ENCODE measurements at places on chromosomes 7 and 10. TPM values are rescaled to one million over a fixed set of nuclear protein-coding genes. Genes with fewer than 3 reads are reported as not detected.

- no peaks in the 10 kb centered on the region for H3K36me3 ChIP-seq
- DNase-seq, result no peak
- H3K4me1 ChIP-seq, result no peaks in the 10 kb centered on the region
- H3K27me3 ChIP-seq, result peaks cover 69% of the 10 kb centered on the region
Measured at GRCh38 chr7:3552499-3552898, 251.4 kb downstream of the SDK1 start.

- H3K27me3 ChIP-seq, result no peaks in the 10 kb centered on the region
- no peak overlapping the region for H3K27ac ChIP-seq
- H3K4me1 ChIP-seq, result no peaks in the 10 kb centered on the region
- no peak for DNase-seq
Measured at GRCh38 chr7:128084896-128085608, 53.8 kb upstream of the LRRC4 start.

GRCh38 chr10:79898597-79899325 is 50.1 kb downstream of the SFTPD start:
- no peak overlapping the region for H3K4me3 ChIP-seq
- H3K27me3 ChIP-seq, result peaks cover 35% of the 10 kb centered on the region
- H3K36me3 ChIP-seq, result no peaks in the 10 kb centered on the region
- H3K4me1 ChIP-seq, result peaks cover 4% of the 10 kb centered on the region
- DNase-seq, result no peak

GRCh38 chr10:78969719-78970118 is 99.0 kb upstream of the ZMIZ1 start:
- peaks cover 13% of the 10 kb centered on the region for H3K4me1 ChIP-seq
- H3K4me3 ChIP-seq, result no peak overlapping the region
- H3K27ac ChIP-seq, result no peak overlapping the region
- no peaks in the 10 kb centered on the region for H3K27me3 ChIP-seq
- H3K36me3 ChIP-seq, result no peaks in the 10 kb centered on the region
- DNase-seq, result no peak

Gene ZNF783
- total RNA-seq, result 14.0 TPM

DNA sequence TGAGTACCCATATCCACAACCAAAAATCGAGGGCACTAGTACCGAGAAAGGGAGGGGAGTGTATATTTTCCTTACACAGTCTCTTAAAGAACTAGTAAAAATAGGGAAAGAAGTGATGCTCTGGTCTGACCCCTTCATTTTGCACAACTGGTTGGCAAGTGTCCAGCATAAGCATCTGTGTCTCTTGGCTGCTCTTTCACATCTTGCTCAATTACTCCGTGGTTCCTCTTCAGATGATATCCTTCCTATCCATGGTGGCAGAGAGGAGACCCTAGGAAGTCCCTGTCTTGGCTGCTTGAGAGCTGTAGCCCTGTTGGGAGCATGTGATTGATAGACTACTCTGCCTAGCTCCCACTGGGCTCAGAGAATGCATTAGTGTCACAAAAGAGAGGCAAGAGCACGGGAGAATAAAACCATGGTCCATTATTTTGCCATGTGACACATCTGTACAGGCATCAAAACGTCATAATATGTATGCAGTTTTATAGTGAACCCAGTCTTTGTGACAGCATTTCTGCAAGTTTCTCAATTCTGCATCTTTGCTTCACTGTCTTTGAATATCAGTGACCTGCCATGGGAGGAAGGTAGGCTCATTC is 111.8 kb upstream of the ANKRD1 start:
- peaks cover 14% of the 10 kb centered on the region for H3K4me1 ChIP-seq
- H3K4me3 ChIP-seq, result no peak overlapping the region
- no peaks in the 10 kb centered on the region for H3K27me3 ChIP-seq
- no peak for DNase-seq

Gene LARP4B
- 130 TPM for total RNA-seq

Gene C7orf57
- 0.56 TPM for total RNA-seq

GRCh38 chr7:90877201-90877600 is 281.1 kb downstream of the CDK14 start:
- DNase-seq, result no peak
- no peaks in the 10 kb centered on the region for H3K36me3 ChIP-seq
- no peaks in the 10 kb centered on the region for H3K4me1 ChIP-seq
- no peaks in the 10 kb centered on the region for H3K27me3 ChIP-seq
- H3K4me3 ChIP-seq, result no peak overlapping the region

Gene SPOCK2
- 25.9 TPM for total RNA-seq

DNA sequence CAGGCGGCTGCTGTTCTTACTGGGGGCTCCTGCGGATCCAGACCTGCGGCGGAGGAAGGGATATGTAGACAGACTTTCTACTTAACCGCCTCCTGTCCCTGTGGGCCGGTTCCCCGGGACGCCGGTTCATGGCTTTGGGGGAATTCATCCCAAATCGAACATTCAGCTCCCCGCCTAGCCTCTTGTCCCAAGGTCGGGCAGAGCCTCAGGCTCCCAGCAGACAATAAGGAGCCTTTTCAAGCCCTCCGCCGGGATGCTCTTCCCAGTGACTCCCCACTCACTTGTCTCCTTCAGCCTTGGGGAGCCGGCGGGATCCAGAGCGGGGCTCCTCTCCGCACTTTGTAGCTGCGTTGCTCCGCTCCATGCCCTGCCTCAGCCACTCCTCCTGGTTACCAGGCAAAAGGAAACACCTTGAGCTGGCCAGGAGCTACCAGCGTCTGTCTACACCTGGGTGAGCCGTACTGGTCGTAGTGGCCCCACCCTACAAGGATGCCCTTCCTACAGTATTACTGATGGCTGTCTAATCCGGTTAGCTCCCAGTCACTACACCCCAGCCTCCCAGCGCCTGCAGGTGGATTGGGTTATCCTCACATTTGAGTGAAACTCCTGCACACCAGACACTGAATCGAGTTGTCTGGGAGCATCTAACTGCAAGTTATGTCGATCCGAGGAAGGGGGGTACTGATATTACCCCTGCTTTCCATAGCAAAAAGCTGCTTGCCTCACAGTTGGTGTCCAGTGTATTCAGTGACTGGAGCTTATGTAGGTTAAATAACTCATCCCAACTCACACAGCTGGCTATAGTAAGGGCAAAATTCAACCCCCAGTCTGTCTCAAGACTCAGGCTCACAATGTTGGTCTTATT is at the start of gene C10orf95:
C10orf95 (minus strand) TSS at position 439 of the 865 bp plus-strand sequence. CDS start 450 bp downstream, outside the sequence.
- no peak for DNase-seq
- H3K36me3 ChIP-seq, result peaks cover 7% of the 10 kb centered on the region
- H3K27me3 ChIP-seq, result no peaks in the 10 kb centered on the region
- peak within 1 kb of the TSS; percentile 93 for H3K27ac ChIP-seq

DNA sequence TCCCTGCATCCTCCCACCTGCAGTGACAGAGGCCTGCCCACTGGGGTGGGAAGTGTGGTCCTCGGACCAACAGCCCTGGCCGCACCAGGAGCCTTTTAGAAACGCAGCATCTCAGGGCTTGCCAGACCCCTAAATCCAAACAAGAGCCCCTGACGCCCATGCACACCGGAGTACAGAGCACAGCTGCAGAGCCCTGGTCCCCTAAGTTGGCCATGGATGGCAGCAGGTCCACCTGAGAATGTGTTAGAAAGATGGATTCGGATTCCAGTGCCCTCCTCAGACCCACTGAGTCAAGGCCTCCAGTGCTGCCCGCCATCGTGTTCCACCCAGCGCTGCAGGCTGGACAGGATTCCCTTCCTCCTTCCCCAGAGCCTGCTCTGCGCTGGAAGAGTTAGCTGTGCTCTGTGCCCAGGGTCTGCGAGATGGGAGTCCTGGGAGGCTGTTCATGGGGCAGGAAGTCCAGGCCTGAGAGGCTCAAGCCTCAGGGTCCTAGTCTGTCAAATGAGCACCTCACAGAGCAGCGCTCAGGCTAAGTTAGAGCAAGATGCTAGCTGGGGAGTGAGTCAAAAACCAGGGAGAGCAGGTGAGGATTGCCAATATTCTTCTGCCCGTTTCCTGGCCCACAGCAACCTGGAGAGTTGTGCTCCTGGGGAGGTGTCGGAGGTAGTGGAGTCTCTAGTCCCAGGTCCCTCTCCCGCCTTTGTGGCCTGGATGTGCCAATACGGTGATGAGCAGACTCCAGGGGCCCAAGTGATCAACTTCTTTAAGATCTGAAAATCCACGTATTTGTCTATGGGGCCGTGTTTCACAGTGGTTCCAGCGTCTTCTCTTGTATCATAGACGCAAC is 95.9 kb upstream of the GPR26 start:
- H3K4me1 ChIP-seq, result no peaks in the 10 kb centered on the region
- no peak overlapping the region for H3K27ac ChIP-seq
- peaks cover 22% of the 10 kb centered on the region for H3K27me3 ChIP-seq
- H3K36me3 ChIP-seq, result no peaks in the 10 kb centered on the region
- DNase-seq, result no peak

DNA sequence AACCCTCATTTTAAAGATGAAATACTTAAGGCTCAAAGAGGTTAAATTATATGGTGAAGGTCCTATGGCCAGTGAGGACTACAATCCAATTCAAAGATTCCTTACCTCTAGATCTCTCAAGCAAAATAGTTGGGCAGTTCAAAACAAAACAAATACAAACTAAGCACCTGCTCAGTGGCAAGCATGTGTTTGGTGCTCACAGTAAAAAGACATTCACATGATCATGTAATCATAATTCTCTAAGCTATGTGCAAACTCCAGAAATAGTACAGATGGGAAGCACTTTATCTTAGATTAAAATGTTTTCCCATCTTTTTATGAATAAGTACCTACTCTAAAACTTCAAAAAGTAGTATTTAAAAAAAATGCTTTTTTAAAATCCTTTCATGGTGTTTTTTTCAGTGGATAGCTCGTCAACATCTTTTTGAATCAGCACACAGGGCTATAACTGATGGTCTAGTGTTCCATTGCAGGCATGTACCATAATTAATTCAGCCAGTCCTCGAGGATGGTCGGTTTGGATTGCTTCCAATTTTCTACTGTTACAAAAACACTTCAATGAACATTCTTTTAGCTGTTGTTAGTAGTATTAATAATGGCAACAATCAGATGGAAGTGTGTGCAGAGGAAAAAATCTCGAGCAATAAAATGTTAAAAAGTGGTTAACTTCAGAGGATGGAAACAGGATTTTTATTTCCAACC is 58.4 kb downstream of the CHCHD3 start:
- H3K27ac ChIP-seq, result no peak overlapping the region
- no peaks in the 10 kb centered on the region for H3K27me3 ChIP-seq
- H3K36me3 ChIP-seq, result no peaks in the 10 kb centered on the region
- no peak for DNase-seq
- peaks cover 2% of the 10 kb centered on the region for H3K4me1 ChIP-seq

GRCh38 chr10:64501807-64502206 is 980.6 kb downstream of the REEP3 start:
- H3K27me3 ChIP-seq, result no peaks in the 10 kb centered on the region
- H3K4me1 ChIP-seq, result no peaks in the 10 kb centered on the region
- no peak overlapping the region for H3K27ac ChIP-seq
- H3K36me3 ChIP-seq, result no peaks in the 10 kb centered on the region
- H3K4me3 ChIP-seq, result no peak overlapping the region

GRCh38 chr7:90626013-90626412 is 29.9 kb downstream of the CDK14 start:
- DNase-seq, result no peak
- no peak overlapping the region for H3K4me3 ChIP-seq
- no peaks in the 10 kb centered on the region for H3K4me1 ChIP-seq
- H3K36me3 ChIP-seq, result no peaks in the 10 kb centered on the region
- H3K27me3 ChIP-seq, result no peaks in the 10 kb centered on the region

- H3K4me1 ChIP-seq, result no peaks in the 10 kb centered on the region
- H3K27me3 ChIP-seq, result peaks cover 4% of the 10 kb centered on the region
Measured at GRCh38 chr7:4037308-4037707, 644.8 kb upstream of the FOXK1 start.

DNA sequence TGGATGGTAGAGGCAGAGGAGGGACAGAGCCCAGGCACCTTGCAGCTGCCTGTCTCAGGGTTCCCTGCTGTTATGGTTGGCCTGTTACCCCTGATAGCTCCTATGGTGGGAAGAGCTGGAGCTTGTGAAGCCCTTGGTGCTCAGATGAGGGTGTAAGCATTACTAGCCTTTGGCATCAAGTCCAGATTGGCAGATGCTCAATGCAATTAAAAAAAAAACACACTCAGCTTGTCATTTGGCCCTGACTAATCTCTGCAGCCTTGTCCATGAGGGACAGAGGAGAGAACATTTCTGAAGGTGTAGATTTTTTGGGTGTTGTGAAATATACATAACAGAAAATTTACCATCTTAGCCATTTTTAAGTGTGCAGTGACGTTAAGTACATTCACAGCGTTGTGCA is 86.3 kb downstream of the PLPP4 start:
- no peak overlapping the region for H3K4me3 ChIP-seq
- peaks cover 6% of the 10 kb centered on the region for H3K27me3 ChIP-seq
- H3K27ac ChIP-seq, result no peak overlapping the region

GRCh38 chr10:28135258-28135657 is 136.4 kb upstream of the ODAD2 start:
- no peak overlapping the region for H3K27ac ChIP-seq
- DNase-seq, result no peak
- no peak overlapping the region for H3K4me3 ChIP-seq
- H3K27me3 ChIP-seq, result no peaks in the 10 kb centered on the region
- peaks cover 27% of the 10 kb centered on the region for H3K36me3 ChIP-seq

DNA sequence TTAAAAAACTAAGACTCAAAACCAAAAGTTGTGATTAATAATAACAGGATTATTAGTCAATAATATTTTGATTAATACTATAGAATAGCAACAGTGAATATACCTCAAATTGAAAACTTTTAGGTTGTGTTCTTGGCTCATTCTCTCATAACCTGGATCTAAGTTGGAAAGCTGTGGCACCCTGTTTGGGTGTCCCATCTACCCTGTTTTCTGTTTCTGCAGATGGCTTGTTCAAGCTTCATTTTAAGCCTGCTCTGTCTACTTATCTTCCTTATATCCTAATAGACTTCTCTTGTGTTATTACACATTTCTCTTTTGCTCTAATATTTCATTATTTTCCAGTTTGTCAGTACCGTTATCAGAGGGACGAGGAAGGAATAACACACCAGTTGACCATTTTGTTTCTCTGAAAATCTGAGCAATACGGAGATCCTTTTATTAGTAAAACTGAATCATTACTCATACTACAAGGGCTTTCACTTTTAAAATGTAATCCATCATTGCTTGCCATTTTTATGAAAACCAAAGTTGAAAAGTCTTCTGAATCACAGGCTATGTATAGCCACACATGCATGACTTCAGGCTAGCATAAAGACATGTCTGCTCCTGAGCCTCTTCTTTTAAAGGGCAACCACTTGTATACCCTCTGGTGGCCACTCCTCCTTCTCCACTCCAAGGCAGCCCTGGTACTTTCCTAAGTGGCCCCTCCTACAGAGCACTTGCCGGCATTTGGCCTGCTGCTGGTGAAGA is 22.3 kb downstream of the COX15 start:
- DNase-seq, result no peak
- no peak overlapping the region for H3K4me3 ChIP-seq
- no peaks in the 10 kb centered on the region for H3K27me3 ChIP-seq
- peaks cover 6% of the 10 kb centered on the region for H3K4me1 ChIP-seq

Gene MCM10
- total RNA-seq, result 40.0 TPM

- H3K27me3 ChIP-seq, result no peaks in the 10 kb centered on the region
- no peak overlapping the region for H3K27ac ChIP-seq
- no peak overlapping the region for H3K4me3 ChIP-seq
- DNase-seq, result no peak
- H3K4me1 ChIP-seq, result no peaks in the 10 kb centered on the region
Measured at GRCh38 chr10:87053577-87054181, 33.6 kb downstream of the FAM25A start.

Gene COL28A1
- total RNA-seq, result 0.24 TPM

Gene IDI2
- not detected for total RNA-seq

All from natural killer cell treated with Interleukin-12 subunit alpha and Interleukin-12 subunit beta and Interleukin-15 and Interleukin-18, amount 100 ng/mL, for 72 hours (primary cell).